ENCODE measurements at places on chromosomes 4 and X. TPM values are rescaled to one million over a fixed set of nuclear protein-coding genes. Genes with fewer than 3 reads are reported as not detected.

DNA sequence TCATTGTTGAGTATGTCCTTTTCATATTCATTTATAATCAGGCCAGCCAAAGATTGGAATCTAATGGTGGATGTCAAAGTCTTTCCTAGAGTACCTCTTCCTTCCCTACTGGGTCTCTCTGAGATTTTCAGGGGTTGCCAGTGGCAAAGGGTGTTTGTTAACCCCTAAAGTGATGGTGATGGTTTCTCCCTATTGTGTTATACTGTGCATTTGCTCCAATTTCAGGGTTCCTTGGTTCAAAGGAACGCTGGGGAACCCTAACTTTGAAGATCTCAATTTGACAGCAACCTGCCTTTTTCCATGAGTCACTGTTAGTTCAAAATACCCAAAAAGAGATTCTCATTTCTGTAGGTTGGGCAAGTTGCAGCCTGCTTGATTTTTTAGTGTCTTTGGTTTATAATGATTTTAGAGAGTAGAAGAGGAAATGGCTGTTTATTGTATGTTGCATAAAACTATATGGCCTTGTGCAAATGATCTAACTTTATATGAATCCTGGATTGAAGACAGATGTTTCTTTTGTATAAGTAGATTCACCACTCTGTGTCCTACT, 23.0 kb downstream of the GAB1 start:
- H3K36me3 ChIP-seq = no peaks in the 10 kb centered on the region
- no peak overlapping the region for H3K4me3 ChIP-seq
- peaks cover 16% of the 10 kb centered on the region for H3K4me1 ChIP-seq
- DNase-seq = no peak
- no peak overlapping the region for H3K27ac ChIP-seq
- no peaks in the 10 kb centered on the region for H3K27me3 ChIP-seq

Gene RAB40AL
- total RNA-seq = not detected

Gene ARSJ
- 0.28 TPM for total RNA-seq

GRCh38 chr4:81562093-81562492, 90.4 kb upstream of the RASGEF1B start:
- DNase-seq = no peak
- no peaks in the 10 kb centered on the region for H3K36me3 ChIP-seq
- no peak overlapping the region for H3K4me3 ChIP-seq

GRCh38 chr4:119286377-119287002, 35.4 kb downstream of the FABP2 start:
- H3K27me3 ChIP-seq = no peaks in the 10 kb centered on the region
- H3K4me1 ChIP-seq = no peaks in the 10 kb centered on the region
- no peaks in the 10 kb centered on the region for H3K36me3 ChIP-seq
- no peak overlapping the region for H3K4me3 ChIP-seq
- peak; percentile 38 for DNase-seq
- no peak overlapping the region for H3K27ac ChIP-seq

- no peaks in the 10 kb centered on the region for H3K36me3 ChIP-seq
- H3K27ac ChIP-seq = no peak overlapping the region
- peaks cover 8% of the 10 kb centered on the region for H3K4me1 ChIP-seq
- H3K4me3 ChIP-seq = no peak overlapping the region
- DNase-seq = no peak
Measured at GRCh38 chr4:111666826-111667360, 478.4 kb upstream of the FAM241A start.

- H3K27me3 ChIP-seq = no peaks in the 10 kb centered on the region
- H3K4me1 ChIP-seq = no peaks in the 10 kb centered on the region
- no peaks in the 10 kb centered on the region for H3K36me3 ChIP-seq
- no peak overlapping the region for H3K4me3 ChIP-seq
- DNase-seq = no peak
Measured at GRCh38 chrX:54964766-54965497, 29.1 kb downstream of the PFKFB1 start.

GRCh38 chr4:56311299-56311975, 75.9 kb downstream of the AASDH start:
- no peak overlapping the region for H3K27ac ChIP-seq
- H3K4me3 ChIP-seq = no peak overlapping the region
- H3K27me3 ChIP-seq = no peaks in the 10 kb centered on the region
- H3K4me1 ChIP-seq = no peaks in the 10 kb centered on the region
- no peak for DNase-seq

- no peak overlapping the region for H3K27ac ChIP-seq
- DNase-seq = no peak
- H3K4me3 ChIP-seq = no peak overlapping the region
- no peaks in the 10 kb centered on the region for H3K27me3 ChIP-seq
- H3K36me3 ChIP-seq = no peaks in the 10 kb centered on the region
Measured at GRCh38 chr4:179272282-179272681, 1830.0 kb upstream of the AGA start.

DNA sequence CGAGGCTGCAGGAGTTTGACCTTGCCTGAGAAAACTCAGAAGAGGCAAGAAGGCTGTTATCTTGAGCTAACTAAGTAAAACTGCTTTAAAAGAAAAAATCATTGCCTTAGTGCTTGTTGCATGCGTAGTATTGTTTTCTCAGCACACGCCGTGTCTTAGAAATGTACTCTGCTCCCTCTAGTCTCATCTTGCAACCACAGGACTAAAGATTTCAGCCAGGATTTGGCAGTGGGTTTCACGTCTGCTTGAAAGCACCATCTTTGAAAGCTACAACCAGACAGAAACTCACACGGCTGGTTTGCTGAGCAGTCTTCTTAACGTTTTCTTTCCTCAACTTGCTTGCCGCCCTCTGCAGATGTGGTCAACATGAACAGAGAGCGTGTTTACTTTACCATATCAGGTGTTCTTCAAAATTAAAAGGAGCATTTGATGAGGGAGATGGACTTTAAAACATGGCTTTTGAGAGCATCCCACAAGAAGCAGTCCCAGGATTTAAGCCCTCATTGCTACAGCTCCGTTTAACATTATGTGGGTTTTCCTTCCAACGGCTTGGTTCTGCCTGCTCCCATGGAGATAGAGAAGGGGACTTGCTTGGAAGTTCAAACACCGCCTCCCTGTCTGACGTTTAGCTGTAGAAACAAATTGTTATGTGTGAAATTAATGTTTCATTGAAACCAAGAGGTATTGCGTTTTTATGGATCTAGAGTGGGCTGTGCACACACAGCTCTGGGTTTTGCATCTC, 3.4 kb downstream of the SORCS2 start:
- no peak overlapping the region for H3K4me3 ChIP-seq
- H3K27ac ChIP-seq = no peak overlapping the region
- no peak for DNase-seq
- H3K4me1 ChIP-seq = peaks cover 31% of the 10 kb centered on the region

DNA sequence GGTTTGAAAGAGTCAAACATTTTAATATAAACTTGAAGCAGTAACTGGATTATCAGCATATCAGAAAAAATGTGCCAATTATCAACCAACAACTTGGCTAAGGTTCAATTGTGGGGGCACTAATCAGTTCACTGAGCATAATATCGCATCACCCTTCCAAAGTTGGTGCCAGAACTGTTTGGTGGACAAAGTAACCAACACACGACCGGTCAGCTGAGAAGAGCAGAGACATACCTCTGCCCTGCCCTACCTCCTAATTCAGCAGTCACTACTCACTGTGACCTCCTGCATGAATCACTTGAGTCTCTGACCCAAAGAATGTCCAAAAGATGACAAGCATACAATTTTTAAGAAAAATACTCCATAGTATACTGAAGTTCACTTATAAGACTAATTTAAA, 53.2 kb downstream of the TSPAN5 start:
- peaks cover 25% of the 10 kb centered on the region for H3K4me1 ChIP-seq
- no peak overlapping the region for H3K4me3 ChIP-seq
- no peak overlapping the region for H3K27ac ChIP-seq
- DNase-seq = no peak
- no peaks in the 10 kb centered on the region for H3K36me3 ChIP-seq

DNA sequence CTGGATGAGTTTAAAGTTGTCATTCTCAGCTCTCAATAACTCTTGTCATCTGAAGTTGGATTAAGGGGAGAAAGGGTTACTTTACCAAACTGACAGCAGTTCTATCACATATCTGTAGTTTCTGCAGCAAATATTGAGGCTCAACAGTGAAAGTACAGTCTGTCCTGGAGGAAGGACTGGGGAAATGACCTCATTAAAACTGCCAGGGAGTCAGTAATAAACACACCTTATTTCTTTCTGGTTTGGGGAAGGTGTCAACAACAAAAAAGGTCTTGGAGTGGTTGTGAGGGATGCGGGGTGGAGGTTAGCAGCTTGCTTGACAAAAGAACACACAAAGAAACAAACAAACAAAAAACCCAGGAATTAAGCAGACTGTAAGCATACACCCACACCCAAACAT, 1418.0 kb downstream of the STIM2 start:
- no peaks in the 10 kb centered on the region for H3K27me3 ChIP-seq
- peaks cover 6% of the 10 kb centered on the region for H3K4me1 ChIP-seq
- no peaks in the 10 kb centered on the region for H3K36me3 ChIP-seq
- no peak overlapping the region for H3K4me3 ChIP-seq

GRCh38 chrX:107632346-107632745, 4.0 kb downstream of the PRPS1 start:
- H3K4me3 ChIP-seq = no peak overlapping the region
- no peaks in the 10 kb centered on the region for H3K27me3 ChIP-seq
- no peak for DNase-seq
- no peaks in the 10 kb centered on the region for H3K36me3 ChIP-seq
- no peak overlapping the region for H3K27ac ChIP-seq
- peaks cover 14% of the 10 kb centered on the region for H3K4me1 ChIP-seq

- H3K4me1 ChIP-seq = peaks cover 5% of the 10 kb centered on the region
- H3K27me3 ChIP-seq = no peaks in the 10 kb centered on the region
- H3K27ac ChIP-seq = no peak overlapping the region
- DNase-seq = peak; percentile 80
- no peak overlapping the region for H3K4me3 ChIP-seq
- no peaks in the 10 kb centered on the region for H3K36me3 ChIP-seq
Measured at GRCh38 chr4:104064646-104065577, 345.1 kb upstream of the TACR3 start.

Gene RBPJ
- total RNA-seq = 105 TPM

DNA sequence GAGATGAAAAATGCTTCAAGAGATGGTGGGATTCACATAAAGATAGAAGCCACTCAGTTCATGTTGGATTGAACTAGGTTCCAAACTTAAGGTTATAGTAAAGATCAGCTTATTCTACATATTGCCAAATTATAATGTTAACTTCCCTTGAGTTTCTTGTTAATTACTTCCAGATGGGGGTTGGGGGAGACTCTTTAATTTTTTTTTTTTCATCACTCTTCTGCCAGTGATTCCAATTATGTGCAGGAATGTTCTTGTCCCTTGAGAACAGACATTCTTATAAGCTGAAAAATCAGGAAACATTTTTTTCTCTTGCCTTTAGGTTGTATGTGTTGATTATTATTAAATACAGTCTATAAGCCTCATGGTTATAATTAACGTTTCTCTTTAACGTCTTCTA, 30.0 kb downstream of the MND1 start:
- H3K36me3 ChIP-seq = no peaks in the 10 kb centered on the region
- H3K4me3 ChIP-seq = no peak overlapping the region
- H3K27me3 ChIP-seq = no peaks in the 10 kb centered on the region
- H3K27ac ChIP-seq = no peak overlapping the region
- no peaks in the 10 kb centered on the region for H3K4me1 ChIP-seq

- no peak for DNase-seq
- H3K36me3 ChIP-seq = no peaks in the 10 kb centered on the region
- no peak overlapping the region for H3K27ac ChIP-seq
- no peak overlapping the region for H3K4me3 ChIP-seq
- no peaks in the 10 kb centered on the region for H3K4me1 ChIP-seq
- no peaks in the 10 kb centered on the region for H3K27me3 ChIP-seq
Measured at GRCh38 chrX:84336646-84337045, 148.6 kb upstream of the RPS6KA6 start.

- H3K27ac ChIP-seq = no peak overlapping the region
- H3K4me1 ChIP-seq = no peaks in the 10 kb centered on the region
- no peak overlapping the region for H3K4me3 ChIP-seq
- H3K27me3 ChIP-seq = no peaks in the 10 kb centered on the region
- no peaks in the 10 kb centered on the region for H3K36me3 ChIP-seq
- no peak for DNase-seq
Measured at GRCh38 chr4:78650106-78651024, 98.8 kb downstream of the ANXA3 start.

DNA sequence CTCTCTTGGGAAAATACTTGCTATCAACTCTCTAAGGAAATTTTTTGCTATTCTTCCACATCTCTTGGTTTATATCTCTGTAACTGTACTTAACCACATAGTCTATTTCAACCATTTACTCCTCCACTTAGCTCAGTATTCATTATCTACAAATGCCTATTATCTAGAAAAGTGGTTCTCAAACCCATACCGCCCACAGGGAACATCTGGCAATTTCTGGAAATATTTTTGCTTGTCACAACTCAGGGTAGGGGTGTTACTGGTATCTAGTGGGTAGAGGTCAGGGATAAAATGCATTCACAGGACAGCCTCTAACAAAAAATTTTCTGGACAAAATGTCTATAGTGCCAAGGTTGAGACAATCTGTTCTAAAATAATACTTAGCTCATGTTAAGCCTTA, 14.4 kb downstream of the ATRX start:
- no peaks in the 10 kb centered on the region for H3K36me3 ChIP-seq
- no peaks in the 10 kb centered on the region for H3K4me1 ChIP-seq
- no peak overlapping the region for H3K4me3 ChIP-seq
- H3K27me3 ChIP-seq = no peaks in the 10 kb centered on the region
- no peak for DNase-seq
- H3K27ac ChIP-seq = no peak overlapping the region

DNA sequence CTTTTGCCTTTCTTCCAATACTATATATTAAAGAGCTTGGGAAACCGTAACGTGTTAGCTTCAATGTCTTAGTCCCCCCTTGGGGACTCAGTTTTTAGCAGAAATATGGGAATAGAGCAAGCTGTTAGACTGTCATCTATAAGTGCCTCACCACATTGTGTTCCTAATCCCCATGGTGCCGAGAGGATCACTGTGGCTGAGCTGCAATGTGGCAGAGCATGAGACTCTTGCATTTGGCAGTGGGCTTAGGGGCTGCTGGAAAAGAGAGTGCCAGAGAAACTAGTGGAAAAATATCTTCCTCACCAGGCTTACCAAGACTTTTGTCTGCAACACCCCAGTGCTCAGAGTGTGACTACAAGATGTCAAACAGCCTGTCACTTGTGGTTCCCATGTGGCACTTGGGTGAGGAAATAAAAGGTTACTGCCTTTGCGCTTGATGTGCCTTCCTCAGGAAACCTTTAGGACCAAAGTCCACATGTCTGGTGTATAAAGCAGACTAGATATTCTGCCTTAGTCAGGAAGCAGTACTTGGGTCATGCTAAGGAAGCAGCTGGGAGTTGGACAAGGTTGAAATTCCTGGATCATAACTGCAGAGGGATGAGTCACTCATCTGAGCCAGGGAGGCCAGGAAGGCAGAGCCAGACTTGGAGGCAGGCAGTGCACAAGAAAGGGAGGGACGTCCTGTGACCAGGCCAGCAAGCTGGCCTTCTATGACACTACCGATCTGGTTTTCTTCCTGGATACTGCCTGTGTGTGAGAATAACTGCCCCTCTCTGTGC, 9.7 kb upstream of the MAGEA4 start:
- H3K36me3 ChIP-seq = no peaks in the 10 kb centered on the region
- H3K27ac ChIP-seq = no peak overlapping the region
- H3K27me3 ChIP-seq = no peaks in the 10 kb centered on the region
- DNase-seq = no peak
- no peak overlapping the region for H3K4me3 ChIP-seq

Gene STK32B
- total RNA-seq = 2.6 TPM

Gene SGMS2
- 1.1 TPM for total RNA-seq

Gene SHISA3
- 0.09 TPM for total RNA-seq

Measured in neural progenitor cell (in vitro differentiated cells).